ENCODE measurements at places on chromosomes 2 and 18.

- DNase-seq = peak; percentile 34
These were observed 15.1 kb upstream of the NMUR1 start for GRCh38 chr2:231545105-231545902.

- no peak for DNase-seq
These were observed 701.1 kb upstream of the ZEB2 start for GRCh38 chr2:145221032-145221431.

DNA sequence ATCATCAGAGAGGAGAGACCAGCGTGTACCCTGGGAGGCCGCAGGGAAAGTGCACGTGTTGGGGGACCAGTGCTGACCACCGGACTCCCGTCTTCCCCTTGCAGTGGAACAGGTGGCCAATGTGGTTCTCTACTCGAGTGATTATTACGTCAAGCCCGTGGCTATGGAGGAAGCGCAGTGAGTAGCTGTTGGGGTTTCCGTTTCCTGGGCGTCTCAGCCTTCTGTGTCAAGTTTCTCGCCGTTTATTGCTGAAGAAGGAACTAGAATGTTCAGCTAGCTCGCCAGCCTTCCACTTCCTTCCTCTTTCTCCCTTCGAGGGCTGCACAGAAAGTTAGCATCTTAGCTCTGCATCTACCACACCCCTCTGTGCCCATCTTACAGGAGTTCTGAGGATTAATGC, 22.8 kb upstream of the DGKD start:
- peak; percentile 84 for DNase-seq

- no peak for DNase-seq
These were observed 65.6 kb upstream of the COPS8 start for GRCh38 chr2:237020090-237020489.

DNA sequence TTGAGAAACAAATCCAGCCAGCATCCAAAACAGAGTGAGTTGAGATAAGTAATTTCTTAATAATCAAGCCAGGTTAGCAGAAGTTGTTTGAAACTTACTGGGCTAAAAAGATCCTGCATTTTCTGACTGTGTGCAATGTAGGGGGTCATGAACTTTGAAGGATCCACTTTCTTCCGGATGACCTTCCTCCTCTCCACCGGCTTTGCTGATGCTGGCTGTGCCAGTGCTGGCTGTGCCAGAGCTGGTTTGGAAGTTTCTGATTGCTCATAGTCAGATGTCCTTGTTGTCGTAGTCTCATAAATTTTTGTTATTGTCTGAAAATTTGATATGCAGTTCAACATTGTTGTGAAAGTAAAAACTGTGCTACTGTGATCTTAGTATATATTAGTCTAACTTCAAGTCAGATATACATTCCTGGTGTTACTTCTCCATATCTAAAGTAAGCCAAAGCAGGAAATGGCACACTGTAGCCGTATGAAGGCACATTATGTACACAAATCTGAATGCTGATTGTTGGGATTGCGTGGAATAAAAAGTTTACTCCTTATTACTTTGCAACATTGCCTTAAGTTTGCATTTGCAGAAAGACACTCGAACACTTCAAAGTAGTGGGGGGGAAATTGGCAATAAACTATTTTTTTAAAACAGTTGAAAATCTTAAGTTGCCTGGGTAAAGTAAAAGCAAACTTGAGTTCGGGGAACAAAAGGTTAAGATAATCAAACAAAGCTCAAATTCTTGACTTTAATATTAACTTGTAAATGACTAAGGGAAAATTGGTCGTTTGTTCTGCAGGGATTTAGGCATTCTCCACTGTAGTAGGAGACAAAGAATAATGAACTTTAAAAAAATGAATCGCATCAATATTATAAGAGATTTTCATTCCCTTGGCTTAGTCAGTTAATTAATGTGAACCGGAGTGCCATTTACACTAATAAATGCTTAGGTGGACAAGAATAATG, 6.4 kb downstream of the NEB start:
- no peak for DNase-seq

DNA sequence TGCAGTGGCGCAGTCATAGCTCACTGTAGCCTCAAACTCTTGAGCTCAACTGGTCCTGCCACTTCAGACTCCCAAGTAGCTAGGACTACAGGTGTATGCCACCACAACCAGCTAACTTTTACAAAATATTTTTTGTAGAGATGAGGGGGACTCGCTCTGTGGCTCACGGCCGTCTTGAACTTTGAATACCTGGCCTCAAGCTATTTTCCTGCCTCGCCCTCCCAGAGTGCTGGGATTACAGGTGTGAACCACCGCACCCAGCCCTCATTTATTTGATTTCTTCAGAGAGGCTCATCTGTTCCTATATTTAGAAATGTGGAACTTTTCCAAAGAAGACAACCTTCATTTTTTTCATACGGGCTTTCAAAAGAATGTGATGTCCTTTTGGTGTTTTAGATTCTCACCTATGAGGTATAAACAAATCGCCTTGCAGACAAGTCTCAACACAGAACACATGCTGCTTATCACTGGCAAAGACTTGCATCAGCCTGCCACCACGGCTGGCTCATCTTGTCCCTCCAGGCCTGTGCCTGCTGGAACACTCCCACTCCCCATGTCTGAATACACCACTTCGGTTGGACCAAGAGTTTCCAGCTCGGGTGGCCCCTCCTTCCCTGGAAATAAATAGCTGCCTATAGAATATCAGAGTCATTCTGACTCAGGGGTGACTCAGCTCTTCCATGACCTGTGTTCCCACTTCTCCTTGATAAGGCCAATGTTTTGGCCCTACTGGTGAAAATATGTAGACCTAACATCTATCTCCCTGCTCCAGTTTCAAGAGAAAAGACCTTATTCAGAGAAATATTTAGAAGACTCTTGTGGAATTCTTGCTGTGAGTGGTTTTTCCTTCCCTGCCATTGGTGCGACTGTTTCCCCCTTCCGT, 202.6 kb downstream of the TGIF1 start:
- DNase-seq = no peak

DNA sequence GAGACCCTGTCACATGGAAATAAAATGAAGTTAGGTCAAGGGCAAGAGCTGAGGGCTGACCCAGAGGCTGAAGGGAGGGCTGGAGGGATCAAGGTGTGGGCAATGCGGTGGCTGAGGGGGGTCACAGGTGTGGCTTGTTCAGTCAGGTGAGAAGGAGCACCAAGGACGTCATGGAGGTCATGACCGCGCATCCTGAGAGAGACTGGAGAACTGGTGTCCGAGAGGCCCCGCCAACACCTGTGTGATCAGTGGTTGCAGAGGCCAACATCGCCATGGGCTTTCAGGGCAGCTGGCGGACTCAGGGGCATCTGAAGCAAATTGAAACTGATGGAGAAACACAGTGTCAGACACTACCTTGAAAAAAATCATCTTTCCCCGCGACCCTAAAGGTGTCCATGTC, 13.0 kb downstream of the TOGARAM2 start:
- DNase-seq = no peak

GRCh38 chr2:105416156-105416555, 17.3 kb upstream of the FHL2 start:
- no peak for DNase-seq

DNA sequence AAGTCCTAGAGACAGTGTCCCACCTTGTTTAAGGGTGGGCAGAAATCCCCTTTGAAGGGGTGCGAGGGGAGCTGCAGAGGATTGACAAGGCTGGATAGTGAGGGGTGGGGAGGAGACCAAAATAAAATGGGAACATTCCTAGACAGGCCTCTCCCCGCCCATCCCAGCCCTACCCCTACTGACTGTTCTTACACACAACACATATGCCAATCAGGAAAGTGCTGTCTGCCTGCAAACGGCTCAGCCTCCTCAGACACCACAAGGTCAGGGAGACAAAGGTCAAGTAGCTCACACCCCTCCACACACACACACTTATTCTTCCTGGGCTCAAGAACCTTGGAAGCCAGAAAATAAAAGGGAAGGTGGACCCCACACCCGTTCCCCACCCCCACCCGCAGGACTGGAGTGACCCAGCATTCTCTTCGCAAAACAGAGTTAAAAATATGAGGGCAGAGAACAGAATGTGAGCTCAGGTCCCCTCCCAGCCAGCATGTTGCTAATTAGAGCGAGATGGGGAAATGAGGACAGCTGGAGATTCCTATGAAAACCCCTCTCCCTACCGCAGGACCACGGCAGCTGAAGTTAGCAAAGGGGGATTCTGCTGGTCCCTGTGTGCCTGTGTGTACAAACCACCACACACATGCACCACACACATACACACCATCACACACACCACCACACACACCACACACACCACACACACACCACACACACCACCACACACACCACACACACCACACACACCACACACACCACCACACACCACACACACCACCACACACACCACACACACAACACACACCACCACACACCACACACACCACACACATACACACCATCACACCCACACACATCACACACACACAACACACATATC, 197.8 kb downstream of the TNS1 start:
- no peak for DNase-seq

DNA sequence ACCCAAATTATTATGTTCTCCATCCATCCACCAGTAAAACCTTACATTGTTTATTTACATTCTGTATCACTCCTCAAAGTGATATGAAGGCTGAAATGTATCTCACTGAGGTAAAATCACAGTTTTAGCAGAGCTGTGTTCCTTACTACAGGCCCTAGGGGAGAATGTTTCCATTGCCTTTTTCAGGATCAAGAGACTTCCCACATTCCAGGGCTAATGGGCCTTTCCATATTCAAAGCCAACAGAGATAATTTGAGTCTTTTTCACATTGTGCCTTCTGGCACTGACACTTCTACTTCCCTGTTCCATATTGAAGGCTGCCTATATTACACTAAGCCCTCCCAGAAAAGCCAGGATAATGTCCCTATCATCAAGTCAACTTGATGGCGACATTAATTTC, 20.0 kb downstream of the NETO1 start:
- no peak for DNase-seq

GRCh38 chr2:6309415-6310255, 556.1 kb downstream of the CMPK2 start:
- DNase-seq = no peak

GRCh38 chr2:172082105-172082943, 3.0 kb upstream of the DLX1 start:
- no peak for DNase-seq

DNA sequence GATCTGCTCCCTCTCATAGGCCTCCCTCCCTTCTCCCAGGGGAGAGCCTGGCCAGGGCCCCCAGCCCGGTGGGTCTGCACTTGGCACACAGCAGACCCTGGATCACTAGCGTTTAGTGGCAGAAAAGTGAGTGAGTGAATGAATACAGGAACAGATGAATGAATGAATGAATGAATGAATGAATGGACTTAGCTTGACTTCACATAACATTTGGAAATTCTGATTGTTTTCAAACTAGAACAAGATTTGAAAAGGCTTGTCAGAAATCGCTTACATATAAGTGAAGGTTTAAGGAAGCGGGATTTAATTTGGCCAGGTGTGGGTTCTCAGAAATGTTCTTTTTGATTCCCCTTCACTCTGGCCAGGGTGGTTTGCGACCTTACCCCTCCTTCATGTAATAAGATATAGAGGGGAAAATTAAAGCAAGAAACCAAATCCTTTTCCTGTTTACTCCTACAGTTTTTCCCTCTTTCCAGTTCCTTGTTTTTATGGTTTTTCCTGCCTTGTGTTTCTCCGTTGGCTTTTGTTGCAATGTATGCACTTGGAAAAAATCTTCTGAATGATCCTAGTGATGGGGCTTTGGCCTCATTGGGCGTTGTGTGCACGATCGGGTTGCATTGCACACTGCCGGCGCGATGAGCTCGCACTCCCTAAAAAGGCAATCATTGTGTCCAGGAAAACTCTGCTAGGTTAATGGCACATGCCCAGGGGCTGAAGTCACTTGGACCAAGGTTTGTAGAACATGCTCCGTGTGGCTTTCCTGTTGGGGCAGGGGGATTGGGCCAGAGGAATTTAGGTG, 16.4 kb downstream of the LRRFIP1 start:
- DNase-seq = no peak

DNA sequence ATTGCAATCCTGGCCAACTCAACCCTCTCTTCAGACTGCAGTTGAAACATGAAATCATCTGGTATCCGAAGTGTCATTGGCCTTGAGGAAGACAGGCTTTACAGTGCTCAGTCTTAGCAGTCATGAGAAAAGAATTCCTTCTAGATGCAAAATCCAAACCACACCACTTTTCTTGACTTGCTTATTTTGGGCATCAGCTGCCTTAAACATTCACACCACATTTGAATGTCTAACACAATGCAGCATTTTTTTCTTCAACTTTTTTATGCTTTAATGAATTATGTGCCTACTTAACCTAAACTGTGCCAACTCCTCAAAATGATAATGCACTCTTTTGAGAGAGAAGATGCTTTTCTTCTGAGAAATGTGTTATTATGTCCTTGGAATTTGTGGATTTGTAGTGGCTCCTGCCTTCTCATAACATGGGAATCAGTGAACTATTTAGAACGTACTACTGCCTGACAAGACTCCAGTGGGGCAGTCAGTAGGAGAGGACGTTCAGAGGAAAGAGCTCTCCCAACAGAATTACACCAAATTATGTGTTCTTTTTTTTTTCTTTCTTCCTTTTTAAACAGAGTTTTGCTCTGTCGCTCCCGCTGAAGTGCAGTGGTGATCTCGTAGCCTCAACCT, 3.2 kb upstream of the FAM98A start:
- DNase-seq = no peak

DNA sequence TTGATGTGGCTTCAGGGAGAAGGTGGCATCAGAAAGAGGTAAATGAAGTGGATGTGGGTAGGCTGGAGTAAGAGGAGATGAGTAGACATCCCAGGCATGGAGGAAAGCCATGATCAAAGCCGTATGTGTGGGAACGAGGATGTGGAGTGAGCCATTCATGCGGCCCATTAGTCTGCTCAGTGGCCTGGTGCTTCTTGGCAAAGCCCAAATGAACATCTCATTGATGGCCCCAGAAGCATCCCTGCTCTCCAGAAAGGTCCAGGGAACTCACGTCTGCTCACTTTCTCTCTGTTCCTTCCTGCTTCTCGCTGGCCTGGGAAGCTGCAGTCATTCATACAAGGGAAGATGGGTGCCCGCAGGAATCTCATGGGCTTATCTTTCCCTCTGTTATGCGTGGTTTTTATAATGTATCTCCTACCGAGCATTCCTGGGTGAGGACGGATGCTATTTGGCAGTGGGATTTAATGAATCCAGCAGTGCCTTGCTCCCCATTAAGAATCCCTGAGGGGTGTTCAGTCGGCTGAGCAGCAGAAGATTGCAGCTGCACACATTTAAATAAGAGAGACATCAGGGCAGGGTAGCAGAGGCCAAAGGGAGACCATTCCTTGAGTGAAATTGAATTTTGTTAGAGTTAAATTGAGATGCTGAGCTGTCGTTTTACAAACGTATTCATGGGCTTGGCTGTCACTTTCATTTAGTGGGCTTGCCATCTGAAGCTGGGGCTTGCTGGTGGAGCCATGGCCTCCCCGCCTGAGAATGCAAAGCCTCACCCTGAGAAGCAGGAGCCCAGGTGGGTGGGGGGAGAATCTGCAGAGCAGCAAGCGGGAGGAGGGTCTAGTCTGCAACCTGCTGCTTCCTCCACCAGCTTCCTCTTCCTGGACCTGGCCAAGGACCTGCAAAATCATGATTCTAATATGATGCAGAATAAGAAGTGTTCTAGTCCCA, 64.5 kb downstream of the LYPD1 start:
- DNase-seq = no peak

DNA sequence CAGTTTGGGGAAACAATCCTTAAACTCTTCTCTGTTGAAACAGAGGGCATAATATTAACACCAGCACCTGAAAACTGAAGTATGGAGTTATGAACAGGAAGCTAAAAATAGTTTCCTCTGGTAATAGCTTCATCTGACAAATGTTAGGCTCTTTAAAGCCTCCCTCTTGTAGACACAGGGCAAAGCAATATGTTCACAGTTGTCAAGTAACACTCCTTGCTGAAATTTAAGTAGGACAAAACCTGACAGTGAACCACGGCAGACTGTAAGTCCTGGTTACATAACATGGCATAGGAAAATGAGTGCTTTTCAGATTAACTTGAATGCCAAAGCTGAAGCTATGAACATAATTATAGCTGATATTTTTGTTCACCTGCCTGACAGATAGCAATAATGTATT, 172.9 kb downstream of the CMPK2 start:
- no peak for DNase-seq
